ENCODE measurements at places on chromosomes 16 and 17.

DNA sequence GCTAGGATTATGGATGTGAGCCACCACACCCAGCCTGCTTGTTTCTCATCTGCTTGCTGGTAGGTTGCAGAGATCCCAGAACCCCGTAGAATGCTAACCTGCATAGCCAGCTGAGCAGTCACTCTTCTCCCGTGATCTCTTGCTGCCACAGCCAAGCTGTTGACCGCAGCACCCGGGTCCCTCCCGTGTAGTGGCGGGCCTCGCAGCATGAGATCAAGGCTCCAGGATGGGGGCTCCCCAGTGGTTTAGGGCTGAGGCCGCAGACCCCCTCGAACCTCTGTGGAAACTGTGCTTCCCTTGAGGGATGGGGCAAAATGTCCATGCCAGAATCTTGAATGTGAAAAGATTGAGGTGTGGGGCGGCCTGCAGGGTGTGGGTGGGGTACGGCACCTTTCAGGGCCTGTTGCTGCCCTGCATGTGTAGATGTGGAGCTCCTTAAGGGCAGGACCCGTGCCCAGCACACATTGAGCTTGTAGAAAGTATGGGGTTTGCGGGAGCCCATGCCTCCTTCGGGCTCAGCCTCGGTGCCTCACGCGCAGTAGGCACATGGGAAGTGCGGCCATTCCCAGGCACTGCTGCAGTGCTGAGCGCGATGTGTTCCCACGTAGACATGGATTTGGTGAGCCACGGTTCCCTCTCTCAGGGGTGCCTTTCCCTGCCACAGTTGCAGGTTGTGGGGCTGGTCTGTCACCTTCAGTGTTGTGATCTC is 99.9 kb downstream of the BANP start:
- DNase-seq, result no peak

GRCh38 chr17:29138971-29139691 is 41.1 kb downstream of the MYO18A start:
- DNase-seq, result no peak

- DNase-seq, result no peak
Measured at GRCh38 chr17:12230481-12231354, 210.0 kb downstream of the MAP2K4 start.

GRCh38 chr16:85276721-85277120 is 164.4 kb upstream of the CIBAR2 start:
- DNase-seq, result no peak

DNA sequence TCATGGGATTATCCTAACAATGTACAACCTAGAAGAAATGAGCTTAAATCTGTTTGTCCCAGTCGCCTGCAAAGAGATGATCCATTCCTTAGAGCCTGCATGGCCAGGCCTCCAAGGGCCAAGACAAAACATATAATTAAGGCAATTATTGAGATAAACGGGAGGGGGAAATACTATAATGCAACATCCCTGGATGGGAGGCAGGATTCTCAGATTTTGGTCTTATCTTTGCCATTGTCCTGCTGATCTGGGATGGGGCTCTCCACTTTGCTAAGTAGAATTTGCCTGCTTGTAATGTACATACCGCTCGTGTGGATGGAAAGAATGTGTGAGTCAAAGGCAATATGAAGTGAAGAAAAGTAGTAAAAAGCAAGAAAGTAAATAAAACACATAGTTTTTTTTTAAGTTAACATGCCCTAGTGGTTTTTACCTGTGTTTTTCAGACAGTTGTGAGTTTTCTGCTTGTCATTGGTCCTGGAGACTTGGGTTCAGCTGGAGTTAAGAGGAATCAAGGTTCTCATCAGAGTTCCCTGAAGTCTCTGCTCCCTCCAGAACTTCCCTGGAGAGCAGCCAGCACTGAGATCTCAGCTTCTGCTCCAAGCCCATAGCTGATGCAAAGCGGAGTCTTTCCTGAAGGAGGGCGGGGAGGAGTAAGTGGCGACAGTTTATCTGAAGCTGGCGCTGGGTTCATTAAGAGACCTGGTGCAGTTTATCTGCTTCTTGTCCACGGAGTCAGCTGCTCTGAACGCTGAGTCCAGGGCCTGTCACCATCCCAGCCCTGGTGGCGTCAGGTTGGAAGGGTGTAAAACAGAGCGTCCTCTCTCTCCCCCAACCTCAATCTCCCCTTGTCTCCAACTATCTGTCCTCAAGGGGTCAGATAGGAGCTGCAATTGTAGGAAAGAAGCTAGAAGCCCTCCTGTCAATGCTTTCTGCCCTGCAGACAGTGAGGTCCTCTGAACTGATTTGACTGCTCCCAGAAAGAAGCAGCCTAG is 30.1 kb downstream of the HOXB1 start:
- DNase-seq, result no peak

GRCh38 chr16:52103791-52104190 is 443.2 kb downstream of the TOX3 start:
- DNase-seq, result no peak

DNA sequence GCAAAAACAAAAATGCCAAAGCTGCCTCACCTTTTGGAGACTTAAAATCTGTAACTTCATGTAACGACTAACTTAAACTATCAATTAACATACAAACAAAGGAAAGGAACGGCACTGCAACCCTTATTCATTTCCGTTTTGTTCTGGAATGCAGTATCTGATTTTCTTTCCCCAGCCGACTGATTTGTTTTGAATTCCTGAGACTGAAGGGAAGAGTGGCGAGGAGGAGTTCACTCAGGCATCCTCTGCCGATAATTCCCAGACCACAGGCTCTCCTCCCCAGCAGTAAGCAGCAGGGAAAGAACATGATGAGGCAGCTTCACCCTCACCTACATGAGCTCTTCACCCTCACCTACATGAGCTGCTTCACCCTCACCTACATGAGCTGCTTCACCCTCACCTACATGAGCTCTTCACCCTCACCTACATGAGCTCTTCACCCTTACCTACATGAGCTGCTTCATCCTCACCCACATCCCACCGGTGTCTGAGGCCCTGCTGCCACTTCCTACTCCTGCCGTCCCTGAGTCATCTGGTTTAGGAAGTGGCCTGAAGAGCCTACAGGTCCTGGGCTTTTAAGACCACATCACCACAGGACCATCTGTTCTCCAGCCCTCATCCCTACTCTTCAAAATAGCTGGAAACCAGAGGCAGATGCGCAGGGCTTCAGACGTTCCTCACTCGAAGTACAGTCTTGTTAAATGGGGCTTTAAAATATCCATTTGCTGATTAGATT is 168.0 kb upstream of the RPH3AL start:
- no peak for DNase-seq
